ENCODE measurements at places on chromosomes 3 and 15. TPM values are rescaled to one million over a fixed set of nuclear protein-coding genes. Genes with fewer than 3 reads are reported as not detected.
A peak's percentile ranks its signal among the peaks of the same experiment; 100 is the strongest.

DNA sequence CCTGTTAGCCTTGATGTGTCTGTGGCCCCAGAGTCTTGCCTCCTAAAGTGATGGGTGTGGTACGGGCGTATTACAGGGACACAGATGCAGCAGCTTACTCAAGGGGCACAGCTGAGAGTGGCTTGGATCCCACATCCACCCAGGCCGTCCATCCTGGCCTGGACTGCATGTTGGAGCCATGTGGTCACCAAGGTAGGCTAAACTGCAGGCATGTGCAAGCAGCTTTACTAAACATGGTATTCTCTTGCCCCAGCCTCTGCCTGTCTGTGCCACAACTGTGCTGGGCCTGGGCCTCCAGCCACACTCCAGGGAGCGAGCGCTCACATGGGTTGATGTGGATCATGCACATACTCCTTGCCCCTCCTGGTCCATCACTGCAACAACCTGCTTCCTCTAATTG lies 6.1 kb upstream of the GPR62 start:
- DNase-seq: no peak

- DNase-seq: no peak
These were observed 271.4 kb downstream of the SQOR start for GRCh38 chr15:45906230-45906629.

GRCh38 chr3:100500320-100500880 lies 8.0 kb downstream of the TMEM45A start:
- DNase-seq: peak; percentile 6

DNA sequence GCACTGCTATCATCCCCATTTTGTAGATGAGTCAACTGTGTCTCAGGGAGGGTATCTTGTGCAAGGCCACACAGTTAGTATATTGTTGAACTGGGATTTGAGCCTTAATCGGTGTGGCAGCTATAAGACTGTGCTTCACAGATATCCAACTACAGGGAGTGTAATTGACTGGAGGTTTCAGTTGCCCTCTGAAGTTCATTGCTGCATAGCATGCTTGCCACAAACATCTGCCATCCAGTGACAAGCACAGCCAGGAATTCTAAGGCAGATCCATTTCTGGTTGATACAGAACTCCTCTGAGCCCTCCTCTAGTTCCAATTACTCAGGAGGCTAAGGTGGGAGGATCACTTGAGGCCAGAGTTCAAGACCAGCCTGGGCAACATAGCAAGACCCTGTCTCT lies 16.4 kb downstream of the FSD2 start:
- DNase-seq: no peak

GRCh38 chr15:65033659-65034269 lies 4.3 kb upstream of the MTFMT start:
- DNase-seq: peak; percentile 66

GRCh38 chr3:196060834-196061233 lies 21.1 kb downstream of the TFRC start:
- no peak for DNase-seq

GRCh38 chr3:16478516-16478915 lies 35.0 kb downstream of the RFTN1 start:
- DNase-seq: no peak

GRCh38 chr15:61634837-61635236 lies 405.7 kb upstream of the RORA start:
- no peak for DNase-seq

GRCh38 chr3:179027326-179027900 lies 44.2 kb downstream of the ZMAT3 start:
- peak; percentile 39 for DNase-seq

DNA sequence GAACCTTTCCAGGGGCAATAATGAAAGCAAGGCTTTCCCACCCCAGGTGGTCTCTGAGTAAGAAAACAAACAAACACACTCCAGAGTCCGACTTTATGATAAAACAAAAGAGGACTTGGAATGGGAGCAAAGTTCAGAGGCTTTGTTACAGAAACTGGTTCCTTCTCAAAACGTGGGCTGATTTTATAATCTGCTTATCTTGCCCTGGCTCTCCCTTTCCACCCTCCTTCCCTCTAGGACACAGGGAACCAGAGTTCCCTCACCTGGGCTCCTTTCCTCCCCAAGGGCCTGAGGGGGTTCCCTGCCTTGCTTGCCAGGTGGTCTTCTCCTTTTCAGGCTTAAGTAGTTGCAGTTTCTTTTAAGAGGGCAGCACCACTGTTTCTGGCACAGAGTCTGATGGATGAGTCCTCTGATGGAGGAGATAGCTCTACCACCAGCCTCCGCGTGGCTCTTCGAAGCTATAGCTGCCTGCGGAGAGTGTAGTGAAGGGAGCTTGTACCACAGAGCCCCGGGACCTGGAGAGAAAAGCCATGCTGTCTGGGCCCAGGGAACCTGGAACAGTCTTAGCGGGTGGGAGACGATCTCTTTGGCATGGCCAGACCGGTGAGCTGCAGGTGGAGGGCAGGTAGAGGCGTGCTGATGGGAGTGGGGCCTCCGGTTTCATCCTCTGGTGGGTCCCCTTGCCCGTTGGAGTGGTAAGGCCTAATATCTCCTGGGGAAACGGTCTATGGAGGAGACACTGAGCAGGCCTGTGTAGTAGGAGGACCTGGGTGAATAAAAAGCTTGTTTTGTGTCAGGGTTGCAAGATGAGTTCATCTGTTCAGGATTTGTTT lies 68.7 kb downstream of the SMAD6 start:
- DNase-seq: no peak

- DNase-seq: no peak
These were observed 33.3 kb downstream of the PTPN23 start for GRCh38 chr3:47414161-47414564.

DNA sequence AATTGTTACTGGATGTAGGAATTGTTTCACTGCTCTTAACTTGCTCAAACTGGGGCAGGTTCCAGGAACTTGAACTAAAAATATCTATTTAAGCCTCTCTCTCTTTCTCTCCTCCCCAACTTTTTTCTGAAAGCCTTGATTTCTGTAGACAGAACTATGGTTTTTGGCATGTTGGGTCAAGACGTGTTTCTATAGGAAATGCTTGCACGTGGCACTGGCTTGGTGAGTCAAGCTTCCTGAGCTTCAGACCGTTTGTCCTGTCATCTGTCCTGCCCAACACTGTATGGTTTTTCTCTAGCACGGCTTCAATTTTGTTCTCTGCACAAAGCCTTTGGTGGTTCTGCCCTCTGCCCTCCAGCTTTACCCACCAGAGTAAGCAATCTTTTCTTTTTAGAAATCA lies 13.5 kb downstream of the EAF1 start:
- no peak for DNase-seq

GRCh38 chr3:167773584-167773983 lies 38.1 kb downstream of the SERPINI1 start:
- DNase-seq: no peak

DNA sequence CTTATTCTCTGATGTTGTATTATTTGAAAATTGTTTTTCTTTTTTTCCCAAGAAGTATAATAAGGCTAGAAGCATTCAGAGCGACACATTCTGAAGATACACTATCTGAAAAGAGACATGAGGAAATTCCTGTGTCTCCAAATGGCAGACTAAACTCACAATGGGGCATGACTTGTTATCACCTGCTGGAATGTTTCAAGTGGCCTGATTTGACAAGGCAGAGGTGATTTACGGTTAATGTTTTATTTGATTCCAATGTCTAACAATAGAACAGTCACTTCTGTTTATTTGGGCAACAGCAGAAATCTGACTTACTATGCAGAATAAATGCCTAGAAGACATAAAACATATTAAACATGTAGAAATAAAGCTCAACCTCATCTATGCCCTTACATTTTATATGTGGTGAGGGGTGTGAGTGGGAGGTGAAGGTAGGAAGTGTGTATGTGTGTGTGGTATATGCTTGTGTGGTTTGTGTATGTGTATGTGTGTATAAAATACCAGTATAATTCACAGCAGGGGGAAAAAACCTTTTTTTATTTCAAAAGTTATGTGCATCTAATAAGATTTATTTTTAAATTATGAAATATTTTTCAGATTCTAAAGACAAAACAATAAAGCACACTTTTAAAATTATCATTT lies 1051.7 kb downstream of the ROBO2 start:
- DNase-seq: no peak

The TMCC1 gene
- total RNA-seq: 18.4 TPM

The TPM1 gene
- 412 TPM for total RNA-seq

The NDN gene
- 98.1 TPM for total RNA-seq

The HTD2 gene
- 19.3 TPM for total RNA-seq

The ITGA11 gene
- total RNA-seq: 0.03 TPM

The GOLGA8T gene
- total RNA-seq: 0.54 TPM

The SLC28A2 gene
- not detected for total RNA-seq
